Prostate gland (tissue), 2 donors: ENCODE measurements at places on chromosomes 16 and 17.
A peak's percentile ranks its signal among the peaks of the same experiment; 100 is the strongest.

DNA sequence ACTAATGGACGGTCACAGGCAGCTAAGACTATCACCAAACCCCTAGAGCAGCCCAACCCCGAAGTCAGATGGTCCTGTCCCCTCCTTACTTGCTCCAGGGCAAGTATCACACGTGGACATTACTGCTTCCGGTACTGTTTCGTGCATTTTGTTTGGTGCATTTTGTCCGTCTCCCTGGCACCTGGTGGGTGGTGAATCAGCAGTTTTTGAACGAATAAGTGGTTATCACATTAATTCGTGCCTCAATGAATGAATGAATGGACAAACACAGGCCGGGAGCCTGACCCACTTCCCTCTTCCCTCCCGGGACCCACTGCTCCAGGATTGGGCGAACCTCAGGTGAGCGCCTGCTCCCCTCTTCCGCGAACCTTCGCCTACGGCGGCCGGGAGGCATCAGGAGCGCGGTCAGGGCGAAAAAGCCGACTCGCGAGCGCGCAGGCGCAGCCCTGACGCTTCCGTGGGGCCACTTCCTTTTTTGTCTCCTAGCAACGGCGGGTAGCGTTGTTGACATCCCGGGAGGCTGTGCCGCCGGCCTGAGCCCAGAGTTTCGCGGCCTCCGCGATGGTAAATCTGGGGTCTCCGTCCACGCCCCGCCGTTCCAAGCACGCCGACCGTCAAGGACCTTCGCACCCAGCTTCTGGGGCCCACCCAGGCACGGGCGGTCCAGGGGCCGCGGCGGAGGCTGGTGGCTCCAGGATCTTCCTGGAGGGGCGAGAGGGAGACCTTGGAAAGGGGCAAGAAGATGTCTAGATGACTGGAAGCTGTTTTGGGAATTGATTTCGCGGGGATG, at the start of gene DYNLRB2:
Gene DYNLRB2, plus strand, starts transcription at position 478 of the 790 bp plus-strand sequence. Its CDS starts 84 bp downstream, at position 562.
- DNase-seq, result peak; percentile 92

GRCh38 chr16:82263521-82264143, 93.6 kb upstream of the MPHOSPH6 start:
- peak; percentile 69 for DNase-seq

DNA sequence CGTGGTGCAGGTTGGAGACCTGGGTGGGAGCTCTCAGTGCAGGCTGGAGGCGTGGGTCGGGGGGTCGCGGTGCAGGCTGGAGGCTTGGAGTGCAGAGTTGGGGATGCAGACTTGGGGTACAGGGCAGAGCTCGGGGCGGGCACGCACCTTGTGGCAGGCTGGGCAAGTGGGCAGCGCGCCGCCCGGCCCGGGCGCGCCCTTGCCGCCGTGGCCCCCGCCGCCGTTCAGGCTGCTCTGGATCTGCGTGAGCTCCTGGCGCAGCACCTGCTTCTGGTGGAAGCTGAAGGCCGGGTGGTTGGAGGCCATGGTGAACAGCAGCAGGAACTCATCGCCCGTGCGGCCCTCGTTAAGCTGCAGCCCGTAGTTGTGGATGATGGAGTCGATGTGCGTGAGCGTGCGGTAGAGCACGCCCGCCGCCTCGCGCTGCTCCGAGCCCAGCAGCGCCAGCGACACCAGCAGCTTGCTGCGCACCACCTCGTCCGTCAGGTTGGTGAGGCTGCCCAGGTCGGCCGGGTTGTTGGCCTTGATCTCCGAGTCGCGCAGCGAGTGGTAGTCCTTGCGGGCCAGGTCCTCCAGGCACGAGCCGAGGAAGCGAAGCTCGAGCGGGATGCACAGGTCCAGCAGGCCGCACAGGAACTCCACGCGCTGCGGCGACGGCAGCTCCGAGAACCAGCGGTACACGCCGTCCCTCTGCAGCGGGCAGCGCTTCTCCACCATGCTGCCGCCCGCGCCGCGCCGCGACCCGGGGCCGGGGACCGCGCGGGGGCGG, 1.1 kb downstream of the ZCCHC14 start:
- no peak for DNase-seq

- DNase-seq, result no peak
Measured at GRCh38 chr17:74935585-74936469, at the start of gene OTOP3. TSS of gene OTOP3 (plus strand) at chr17:74935898. CDS start at chr17:74935922, 24 bp downstream.

DNA sequence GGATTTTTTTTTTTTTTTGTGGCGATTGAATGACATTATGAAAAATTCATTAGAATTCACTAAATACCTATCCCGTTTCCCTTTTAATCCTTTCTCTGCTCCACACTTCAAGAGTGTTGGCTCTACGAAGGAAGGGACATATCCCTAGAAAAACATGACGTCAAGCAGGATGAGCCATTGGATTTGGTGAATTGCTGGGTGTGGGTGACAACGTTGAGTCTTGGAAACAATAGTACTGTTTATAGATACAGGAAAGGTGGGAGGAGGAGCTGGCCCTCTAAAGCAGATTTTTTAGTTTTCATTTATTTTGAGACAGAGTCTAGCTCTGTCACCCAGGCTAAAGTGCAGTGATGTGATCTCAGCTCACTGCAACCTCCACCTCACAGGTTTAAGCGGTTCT, 167.6 kb upstream of the FAM20A start:
- no peak for DNase-seq

- no peak for DNase-seq
Measured at GRCh38 chr16:1584926-1585484, 26.9 kb downstream of the IFT140 start.

DNA sequence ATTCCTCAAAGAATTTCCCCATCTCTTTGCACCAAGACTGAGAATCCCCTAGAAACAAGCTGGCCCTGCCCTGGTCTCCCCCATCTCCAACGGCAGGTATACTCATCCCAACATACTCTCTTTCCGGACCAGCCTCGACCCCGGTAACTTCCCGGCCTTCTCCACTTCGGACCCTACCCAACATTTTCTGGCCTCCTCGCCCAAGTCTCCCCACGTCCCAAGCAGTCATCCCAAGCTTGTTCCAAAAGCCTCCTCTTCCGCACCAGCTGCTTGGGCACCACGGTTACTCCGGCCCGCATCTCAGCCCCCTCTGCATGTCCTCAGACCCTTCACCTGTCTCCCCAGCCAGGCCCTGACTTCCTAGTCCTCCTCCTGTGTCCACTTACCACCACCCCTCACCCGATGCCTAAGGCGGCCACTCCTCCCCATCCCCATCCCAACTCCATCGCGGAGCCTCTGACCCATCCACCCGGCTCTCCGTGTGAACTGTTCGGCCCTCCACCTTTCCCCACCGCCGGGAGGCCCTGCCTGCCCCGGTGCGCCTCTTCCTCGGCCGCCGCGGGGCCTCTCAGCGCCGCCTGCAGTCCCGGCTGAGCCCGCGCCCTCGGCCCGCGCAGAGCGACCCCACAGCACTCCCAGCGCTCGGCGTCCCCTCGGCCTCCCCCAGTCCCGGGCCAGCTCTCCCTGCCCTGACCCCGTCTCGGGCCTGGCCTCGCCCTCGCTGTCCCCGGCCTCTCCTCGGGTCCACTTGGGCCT, 994 bp downstream of the PITPNA start:
- no peak for DNase-seq

- DNase-seq, result peak; percentile 20
Measured at GRCh38 chr17:2137342-2138098, 82.6 kb downstream of the HIC1 start.

GRCh38 chr16:84635702-84636101, 12.6 kb upstream of the KLHL36 start:
- no peak for DNase-seq

DNA sequence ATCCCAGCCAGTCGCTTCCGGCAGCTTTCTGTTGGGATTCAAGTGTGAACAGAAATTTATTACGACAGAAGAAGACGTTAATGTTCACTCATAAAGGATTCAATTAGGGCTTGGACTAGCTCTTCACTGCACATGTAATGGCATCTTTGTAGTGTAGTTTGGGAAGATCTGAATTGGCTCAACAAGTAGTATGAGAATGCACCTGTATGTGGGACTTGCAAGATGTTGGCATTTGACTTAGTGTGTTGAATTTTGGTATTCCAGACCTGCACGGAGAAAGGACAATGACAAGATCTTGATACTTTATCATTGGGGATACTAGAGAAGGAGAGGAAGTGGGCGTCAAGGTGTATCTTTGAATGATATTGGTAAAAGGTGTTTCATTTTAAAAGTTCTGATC, 1.2 kb downstream of the PSMD11 start:
- no peak for DNase-seq

DNA sequence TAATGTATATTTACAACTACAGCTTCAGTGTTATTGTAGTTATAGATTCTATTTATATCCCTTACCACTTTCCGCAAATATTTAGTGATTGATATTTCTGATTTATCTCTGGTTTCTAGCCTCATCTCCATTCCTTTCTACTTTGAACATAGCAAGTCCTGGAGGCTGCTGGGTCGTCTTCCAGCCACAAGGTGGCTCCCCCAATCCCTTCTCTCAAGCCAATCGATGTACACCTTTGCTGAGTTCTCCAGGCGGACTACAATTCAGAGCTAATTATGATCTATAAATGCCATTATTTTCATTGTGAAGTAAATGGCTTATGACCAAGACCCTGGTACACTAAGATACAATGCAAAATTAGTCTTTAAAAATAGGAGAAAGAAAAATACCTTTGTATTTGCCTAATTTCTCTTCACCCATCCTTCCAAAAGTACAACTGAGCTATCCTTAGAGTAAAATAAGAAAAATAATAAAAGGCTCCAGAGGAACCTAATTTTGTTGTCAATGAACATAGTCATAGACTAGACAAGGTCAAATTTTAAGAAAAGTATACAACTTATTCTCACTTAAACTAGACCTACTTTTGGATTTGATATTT, 122.1 kb downstream of the SKAP1 start:
- DNase-seq, result peak; percentile 42

DNA sequence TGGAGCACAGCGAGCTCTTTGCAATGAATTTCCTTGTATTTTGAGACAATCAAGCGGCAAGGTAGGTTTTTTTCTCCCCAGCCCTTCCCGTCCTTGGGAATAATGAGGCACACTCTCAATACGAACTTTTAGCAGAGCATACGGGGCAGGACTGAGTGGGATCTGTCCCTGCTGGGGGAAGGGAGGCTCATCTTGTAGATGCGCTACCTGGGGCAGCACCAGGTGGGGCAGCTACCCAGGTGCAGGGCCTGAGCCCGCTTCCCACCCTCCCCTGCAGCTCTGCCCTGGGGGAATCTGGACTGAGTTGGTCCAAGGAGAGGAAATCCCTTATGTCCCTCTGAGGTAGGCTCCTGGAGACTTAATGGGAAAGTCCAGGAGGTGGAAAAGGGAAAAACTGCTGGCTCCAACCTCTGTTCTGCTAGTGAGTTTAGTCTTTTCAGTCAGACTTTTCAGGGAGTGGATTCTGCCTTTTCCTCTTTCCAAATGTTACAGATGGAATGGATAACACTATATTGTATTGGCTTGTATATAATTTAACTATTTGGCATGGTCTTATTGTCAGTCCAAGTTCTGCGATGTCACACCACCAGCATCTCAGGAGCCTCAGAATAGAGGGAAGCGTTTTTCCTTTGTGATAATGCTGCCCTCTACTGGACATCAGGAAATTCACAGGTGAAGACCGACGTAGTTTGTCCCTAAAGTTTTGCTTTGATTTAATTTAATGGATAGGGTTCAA, 9.6 kb upstream of the CES1 start:
- peak; percentile 22 for DNase-seq

GRCh38 chr17:79942591-79943346, 92.9 kb downstream of the TBC1D16 start:
- DNase-seq, result no peak

DNA sequence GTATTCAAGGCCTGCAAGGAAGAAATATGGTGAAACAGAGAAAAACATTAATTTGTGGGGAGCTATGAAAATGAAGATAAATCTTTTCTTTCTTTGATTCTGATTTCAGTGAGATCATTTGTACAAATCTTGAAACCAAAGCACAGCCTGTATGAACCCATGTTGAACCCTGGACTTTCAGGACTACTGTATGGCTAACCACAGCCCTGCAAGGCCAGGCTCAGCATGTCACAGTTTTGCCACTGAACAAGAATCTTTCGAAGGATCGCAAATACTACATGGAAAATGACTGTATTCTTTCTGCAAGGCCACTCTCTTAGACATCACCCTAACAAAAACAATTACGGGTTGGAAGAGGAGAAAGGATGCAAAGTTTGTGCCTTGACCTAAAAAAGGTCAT, 161.7 kb upstream of the MAF start:
- DNase-seq, result no peak

GRCh38 chr16:81869326-81869725, 90.2 kb downstream of the PLCG2 start:
- DNase-seq, result no peak

GRCh38 chr17:74337834-74338500, 11.9 kb downstream of the KIF19 start:
- no peak for DNase-seq

DNA sequence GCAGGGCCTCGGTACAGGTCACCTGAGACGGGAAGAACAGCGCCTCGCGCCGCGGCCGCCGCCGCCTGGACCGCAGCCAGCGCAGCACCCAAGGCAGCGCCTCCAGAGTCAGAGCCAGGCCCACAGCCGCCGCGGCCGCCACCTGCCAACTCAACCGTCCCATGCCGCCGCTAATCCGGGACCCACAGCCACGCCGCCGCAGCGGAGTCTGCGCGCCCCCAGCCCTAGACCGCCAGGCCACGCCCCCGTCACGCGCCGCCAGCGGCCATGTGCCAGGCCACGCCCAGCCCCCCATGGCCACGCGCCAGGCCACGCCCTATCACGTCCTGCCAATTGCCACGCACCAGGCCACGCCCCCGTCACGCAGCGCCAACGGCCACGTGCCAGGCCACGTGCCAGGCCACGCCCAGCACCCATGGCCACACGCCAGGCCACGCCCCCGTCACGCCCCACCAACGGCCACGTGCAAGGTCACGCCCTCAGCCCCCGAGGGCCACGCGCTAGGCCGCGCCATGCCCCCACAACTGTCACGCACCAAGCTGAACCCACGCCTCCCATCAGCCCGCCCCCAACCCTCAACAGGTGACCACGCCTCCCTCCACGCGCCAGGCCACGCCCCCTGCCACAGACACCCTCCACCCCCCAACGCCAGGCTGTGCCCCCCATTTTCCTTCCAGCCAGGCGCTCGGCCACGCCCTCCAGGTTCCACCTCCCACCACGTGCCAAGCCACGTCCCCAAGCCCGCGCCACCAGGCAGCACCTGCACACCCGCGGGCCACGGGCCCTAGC, at the start of gene PLD6:
Gene PLD6, minus strand, starts transcription at position 210 of the 789 bp plus-strand sequence. Its CDS starts 47 bp downstream, at position 163.
- DNase-seq, result peak; percentile 74

DNA sequence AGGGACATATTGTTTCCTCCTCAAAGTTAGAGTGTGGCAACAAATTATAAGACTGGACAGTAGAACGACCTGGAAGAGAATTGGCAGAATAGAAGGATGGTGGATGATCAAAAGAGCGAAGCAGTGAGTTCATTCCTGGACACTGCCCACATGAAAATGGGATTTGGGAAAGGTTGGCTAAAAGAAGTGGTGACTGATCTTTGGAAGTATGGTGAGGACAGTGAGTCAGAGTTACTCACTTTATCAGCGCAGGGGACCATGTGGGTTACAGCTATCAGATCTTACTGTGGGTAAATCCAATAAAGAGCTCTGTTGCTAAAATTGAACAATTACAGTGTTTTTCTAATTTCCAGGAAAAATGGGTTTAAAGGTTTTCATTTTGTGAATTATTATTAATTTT, 2.7 kb upstream of the TANC2 start:
- DNase-seq, result no peak

DNA sequence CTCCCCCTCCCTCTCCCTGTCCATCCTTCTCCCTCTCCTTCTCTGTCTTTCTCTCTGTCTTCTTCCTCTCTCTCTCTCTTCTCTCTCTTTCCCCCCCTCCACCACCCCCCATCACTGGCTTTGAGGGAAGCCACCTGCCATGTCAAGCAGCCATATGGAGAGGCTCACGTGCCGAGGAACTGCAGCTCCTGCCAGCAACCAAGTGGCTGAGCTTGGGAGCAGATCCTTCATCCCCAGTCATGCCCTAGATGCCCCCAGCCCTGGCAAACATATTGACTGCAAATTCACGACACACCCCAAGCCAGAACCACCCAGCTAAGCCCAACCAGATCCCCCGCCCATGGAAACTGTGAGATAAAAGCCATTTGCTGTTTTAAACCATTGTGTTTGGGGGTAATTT, 40.9 kb upstream of the RBFOX3 start:
- DNase-seq, result peak; percentile 2
